ENCODE measurements at places on chromosomes 7 and 10.

DNA sequence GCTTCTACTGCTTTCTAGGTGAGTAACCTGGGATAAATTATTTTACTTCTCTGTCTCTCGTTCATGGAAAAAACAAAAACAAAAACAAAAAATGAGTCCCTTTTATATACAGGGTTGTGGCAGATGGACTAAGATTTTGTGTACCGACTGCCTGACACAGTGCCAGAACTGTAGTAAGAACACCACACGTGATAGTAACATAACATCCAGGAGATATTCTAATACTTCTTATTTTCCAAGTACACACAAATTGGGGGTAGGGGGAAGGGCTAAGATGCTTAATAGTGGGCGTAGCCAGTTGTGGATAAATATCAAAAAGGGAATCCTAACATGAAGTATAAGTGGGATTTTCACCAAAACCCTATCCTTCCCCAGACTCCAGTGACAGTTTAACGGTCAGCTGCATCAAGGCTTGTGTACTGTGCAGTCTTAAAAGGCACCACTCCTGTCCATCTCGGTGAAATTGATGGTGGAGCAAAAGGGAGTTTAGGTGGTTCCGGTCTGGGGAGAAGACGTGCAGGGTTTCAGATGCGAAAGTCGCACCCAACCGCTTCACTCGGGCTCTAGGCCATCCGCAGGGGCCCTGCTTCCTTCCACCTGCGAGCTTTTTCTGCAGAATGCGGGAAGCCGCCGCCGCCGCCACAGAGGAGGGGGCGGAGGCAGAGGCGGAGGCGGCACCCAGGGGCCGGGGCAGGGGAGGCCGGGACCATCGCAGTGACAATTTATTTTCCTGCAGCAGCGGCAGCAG, at the start of gene STAMBPL1:
Gene STAMBPL1 (plus strand): TSS at position 712 of the 748 bp plus-strand sequence. CDS start 21,464 bp downstream, outside the sequence.
- DNase-seq = no peak

- DNase-seq = no peak
Measured at GRCh38 chr10:32927750-32928149, 30.3 kb downstream of the ITGB1 start.

DNA sequence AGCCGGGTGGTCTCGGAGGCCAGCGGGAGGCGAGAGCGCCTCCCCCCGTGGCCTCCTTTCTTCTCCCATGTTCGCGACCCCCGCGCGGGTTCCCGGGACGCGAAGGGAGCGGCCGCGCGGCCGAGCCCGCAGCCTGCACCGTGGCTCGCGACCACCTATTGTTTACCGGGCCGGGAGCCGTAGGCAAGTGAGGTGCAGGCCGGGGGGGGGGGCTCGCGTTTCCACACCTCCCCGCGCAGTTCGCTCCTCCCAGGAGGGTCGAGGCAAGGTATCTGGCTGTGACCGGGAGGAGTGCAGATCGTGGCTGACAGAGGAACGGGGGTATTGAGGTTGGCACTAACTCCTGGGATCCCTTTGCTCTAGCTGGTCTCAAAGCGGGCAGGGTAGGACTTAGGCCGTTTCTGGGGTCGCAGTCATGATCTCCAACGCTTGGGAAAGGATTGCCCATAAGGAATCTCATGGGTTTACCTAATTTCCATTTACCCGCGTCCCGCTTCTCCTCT, 734 bp downstream of the PTPN12 start:
- DNase-seq = peak; percentile 47

- no peak for DNase-seq
Measured at GRCh38 chr7:127713006-127713405, 61.0 kb downstream of the SND1 start.

- no peak for DNase-seq
Measured at GRCh38 chr10:124001391-124002148, 91.8 kb downstream of the CHST15 start.

- no peak for DNase-seq
Measured at GRCh38 chr10:96236090-96236478, 35.3 kb downstream of the BLNK start.

DNA sequence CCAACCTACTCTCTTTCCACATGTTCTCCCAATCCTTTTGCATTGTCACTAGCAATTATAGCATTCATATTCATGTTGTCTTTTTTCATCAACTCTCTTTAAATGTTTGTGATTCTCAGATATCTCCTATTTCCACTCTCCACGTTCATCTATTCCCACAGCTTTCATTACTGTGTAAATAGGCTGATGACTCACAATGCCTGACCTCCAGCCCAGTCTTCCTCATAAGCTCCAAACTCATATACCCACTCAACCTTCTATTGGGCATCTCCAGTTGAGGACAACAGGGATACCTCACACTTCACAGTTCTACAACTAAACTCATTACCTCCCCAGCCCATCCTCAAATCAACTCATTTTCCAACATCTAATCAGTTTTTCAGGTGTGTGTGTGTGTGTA, 194.1 kb downstream of the DGKI start:
- peak; percentile 70 for DNase-seq

DNA sequence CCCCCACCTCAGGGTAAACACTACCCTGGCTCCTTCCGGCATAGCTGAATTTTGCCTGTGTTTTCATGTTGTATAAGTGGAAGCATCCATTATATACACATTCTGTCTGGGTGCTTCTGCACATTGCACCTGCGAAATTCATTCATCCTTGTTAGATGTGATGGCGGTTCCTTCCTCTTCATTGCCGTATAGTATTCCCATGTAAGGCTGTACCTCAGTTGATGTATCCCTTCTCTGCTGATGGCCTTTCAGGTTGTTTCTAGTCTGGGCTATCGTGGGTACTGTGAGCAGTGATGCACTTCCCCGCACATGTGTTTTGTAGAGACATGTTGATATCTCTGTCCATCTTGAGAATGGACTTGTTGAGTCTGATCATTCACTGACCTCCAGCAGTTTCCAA, 28.9 kb downstream of the ELFN1 start:
- DNase-seq = no peak

DNA sequence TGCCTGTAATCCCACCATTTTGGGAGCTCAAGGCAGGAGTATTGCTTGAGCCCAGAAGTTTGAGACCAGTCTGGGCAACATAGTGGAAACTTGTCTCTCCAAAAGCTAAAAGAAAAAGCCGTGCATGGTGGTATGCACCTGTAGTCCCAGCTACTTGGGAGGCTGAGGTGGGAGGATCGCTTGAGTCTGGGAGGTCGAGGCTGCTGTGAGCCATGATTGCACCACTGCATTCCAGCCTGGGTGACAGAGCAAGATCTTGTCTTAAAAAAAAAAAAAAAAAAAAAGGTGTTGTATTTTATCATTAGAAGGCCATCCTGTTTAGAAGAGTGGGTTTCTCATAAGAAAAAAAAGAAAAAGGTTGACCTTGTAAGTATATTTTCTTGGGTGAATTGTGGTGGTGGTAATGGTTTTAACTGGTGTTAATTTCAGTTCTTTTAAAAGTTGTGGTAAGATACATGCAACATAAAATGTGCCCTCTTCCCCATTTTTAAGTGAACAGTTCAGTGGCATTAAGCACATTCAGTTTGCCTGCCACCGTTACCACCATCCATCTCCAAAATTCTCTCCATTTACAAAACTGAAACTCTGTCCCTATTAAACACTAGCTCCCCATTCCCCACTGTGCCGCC, 34.7 kb downstream of the GRIFIN start:
- DNase-seq = no peak

All from foreskin fibroblast (primary cell).